SIG-M5 (cell line): ENCODE measurements at places on chromosomes 1 and 21.

- DNase-seq: no peak
Observed at GRCh38 chr1:165560883-165561656, 17.3 kb downstream of the LRRC52 start.

DNA sequence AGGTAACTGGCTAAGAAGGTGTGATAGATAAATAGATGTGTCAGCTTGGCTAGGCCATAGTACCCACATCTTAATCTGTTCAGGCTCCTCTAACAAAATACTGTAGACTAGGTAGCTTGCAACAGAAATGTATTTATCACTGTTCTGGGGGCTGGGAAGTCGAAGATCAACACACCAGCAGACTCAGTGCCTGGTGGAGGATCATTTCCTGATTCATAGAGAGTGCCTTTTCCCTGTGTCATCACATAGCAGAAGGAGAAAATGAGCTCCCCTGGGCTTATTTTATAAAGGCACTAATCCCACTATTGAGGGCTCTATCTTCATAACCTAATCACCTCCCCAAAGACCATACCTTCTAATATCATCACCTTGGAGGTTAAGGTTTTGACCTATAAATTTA is 532.7 kb upstream of the OLFM3 start:
- no peak for DNase-seq

- DNase-seq: no peak
Observed at GRCh38 chr1:25698252-25698651, 81.7 kb downstream of the MAN1C1 start.

GRCh38 chr1:172122381-172122780 is 281.1 kb downstream of the DNM3 start:
- DNase-seq: no peak

GRCh38 chr1:30312226-30312625 is 411.2 kb downstream of the MATN1 start:
- no peak for DNase-seq

GRCh38 chr1:234244482-234244881 is 128.8 kb upstream of the COA6 start:
- DNase-seq: no peak
